Activated T-cell treated with anti-CD3 and anti-CD28 coated beads for 48 hours (primary cell): ENCODE measurements at places on chromosomes 12 and 14.

- no peak for DNase-seq
Measured at GRCh38 chr14:85466678-85467077, 63.3 kb upstream of the FLRT2 start.

DNA sequence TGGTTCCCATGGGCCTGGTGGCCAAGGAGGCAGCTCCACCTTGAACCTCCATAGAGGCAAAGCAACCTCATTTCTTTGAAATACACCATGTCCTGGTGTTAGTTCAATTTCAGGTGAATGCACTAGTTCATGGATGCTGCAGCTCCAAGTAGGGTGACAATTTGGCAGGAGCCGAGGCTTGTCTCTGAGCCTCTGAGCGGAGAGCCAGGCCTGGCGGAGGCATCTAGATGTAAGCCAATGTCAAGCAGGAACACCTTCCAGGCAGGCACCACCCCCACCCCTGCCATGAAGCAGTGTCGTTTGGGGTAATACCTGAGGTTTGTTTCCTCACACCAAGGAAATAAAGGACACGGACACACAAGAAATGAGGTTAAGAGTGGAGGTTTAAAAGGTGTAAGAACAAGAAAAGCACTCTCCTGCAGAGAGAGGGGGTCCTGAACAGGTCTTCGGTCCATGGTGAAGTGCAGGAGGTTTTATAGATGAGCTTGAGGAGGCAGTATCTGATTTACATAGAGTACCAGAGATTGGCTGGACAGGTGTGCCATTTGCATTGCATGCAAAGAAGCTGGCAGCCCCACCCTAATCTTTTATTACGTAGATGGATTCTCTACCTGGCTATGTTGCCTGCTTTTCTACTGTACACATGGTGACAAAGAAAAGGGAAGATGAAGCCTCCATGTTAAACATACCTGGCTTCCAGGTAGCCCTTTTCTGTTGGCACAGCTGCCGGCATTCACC is 60.3 kb downstream of the RIN3 start:
- no peak for DNase-seq

- no peak for DNase-seq
Measured at GRCh38 chr14:89755816-89756215, 198.7 kb downstream of the EFCAB11 start.

- peak; percentile 18 for DNase-seq
Measured at GRCh38 chr14:36556811-36557433, 25.5 kb downstream of the NKX2-8 start.

DNA sequence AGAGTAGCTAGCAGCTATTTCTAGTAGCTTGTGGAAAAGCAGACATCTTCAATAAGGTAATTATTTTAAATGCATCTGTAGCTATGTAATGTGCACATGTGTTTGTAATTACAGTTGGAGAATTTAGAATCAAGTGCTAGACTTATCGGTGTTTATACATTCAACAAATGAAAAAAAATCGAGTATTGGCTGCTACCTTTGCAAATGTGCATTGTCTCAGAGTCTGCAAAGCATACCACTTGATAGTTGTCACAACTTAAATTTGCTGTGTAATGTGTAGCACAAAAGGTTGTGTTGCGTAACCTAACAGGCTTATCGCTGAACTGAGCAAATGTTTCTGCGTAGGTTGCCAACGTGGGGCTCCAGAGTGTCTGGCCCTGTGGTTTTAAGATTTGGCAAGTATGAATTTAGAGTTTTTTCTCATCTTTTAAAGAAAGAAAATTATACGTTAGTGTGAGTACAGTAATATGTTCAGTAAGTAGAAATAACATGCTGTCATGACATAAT is 44.3 kb downstream of the TMTC2 start:
- DNase-seq = no peak

GRCh38 chr14:49923442-49923841 is 30.6 kb downstream of the ARF6 start:
- DNase-seq = no peak

GRCh38 chr12:124616394-124617221 is 49.2 kb upstream of the NCOR2 start:
- DNase-seq = no peak

DNA sequence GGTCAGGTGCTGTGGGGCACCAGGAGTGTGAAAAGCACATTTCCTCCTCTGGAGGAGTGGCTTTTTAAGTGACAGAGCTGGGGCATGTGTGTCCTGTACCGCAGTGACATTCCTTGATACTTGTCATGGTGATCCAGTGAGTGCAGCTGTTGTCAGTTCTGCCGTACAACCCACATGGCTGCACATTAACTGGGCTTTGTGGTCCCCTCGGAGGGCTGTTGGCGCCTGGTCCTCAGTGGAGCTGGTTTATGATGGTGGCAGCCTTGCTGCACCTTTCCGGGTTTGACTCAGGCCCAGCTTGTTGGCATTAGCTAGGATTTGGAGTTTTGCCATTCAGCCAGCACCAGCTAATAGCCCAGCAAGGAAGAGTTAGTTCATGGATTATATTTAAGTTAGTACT is 77.0 kb downstream of the SLC25A47 start:
- DNase-seq = no peak
